ENCODE measurements at places on chromosomes 7 and 10. TPM values are rescaled to one million over a fixed set of nuclear protein-coding genes. Genes with fewer than 3 reads are reported as not detected.

Gene ADAM12
- total RNA-seq: 18.3 TPM

Gene NAT16
- total RNA-seq: not detected

Gene ZSWIM8
- total RNA-seq: 57.7 TPM

Gene DKK1
- total RNA-seq: 112 TPM

Gene VGF
- not detected for total RNA-seq

Gene CC2D2B
- not detected for total RNA-seq

Gene CCDC172
- not detected for total RNA-seq

Gene CDCA7L
- 8.4 TPM for total RNA-seq

Gene ZNF746
- total RNA-seq: 21.0 TPM

Gene PNLIPRP1
- not detected for total RNA-seq

Gene WEE2
- not detected for total RNA-seq

Gene GPAM
- 5.2 TPM for total RNA-seq

Gene PSPH
- total RNA-seq: 15.4 TPM

Gene TLL2
- total RNA-seq: 0.98 TPM

Gene IMPDH1
- 44.6 TPM for total RNA-seq

Gene TMEM273
- total RNA-seq: not detected

Gene SAP25
- total RNA-seq: not detected

Gene CAMK2B
- 0.44 TPM for total RNA-seq

Gene HMX2
- not detected for total RNA-seq

Gene PDK4
- 128 TPM for total RNA-seq

Gene TWIST1
- 20.8 TPM for total RNA-seq

Gene TMEM225B
- total RNA-seq: 0.87 TPM

Gene ZEB1
- total RNA-seq: 25.4 TPM

Gene LIPF
- total RNA-seq: not detected
